ENCODE measurements at places on chromosomes 6 and 20.

GRCh38 chr6:43393602-43394001 is 24.2 kb upstream of the ZNF318 start:
- no peak for DNase-seq

- no peak for DNase-seq
These were observed 243.3 kb downstream of the NRN1 start for GRCh38 chr6:5763407-5763806.

DNA sequence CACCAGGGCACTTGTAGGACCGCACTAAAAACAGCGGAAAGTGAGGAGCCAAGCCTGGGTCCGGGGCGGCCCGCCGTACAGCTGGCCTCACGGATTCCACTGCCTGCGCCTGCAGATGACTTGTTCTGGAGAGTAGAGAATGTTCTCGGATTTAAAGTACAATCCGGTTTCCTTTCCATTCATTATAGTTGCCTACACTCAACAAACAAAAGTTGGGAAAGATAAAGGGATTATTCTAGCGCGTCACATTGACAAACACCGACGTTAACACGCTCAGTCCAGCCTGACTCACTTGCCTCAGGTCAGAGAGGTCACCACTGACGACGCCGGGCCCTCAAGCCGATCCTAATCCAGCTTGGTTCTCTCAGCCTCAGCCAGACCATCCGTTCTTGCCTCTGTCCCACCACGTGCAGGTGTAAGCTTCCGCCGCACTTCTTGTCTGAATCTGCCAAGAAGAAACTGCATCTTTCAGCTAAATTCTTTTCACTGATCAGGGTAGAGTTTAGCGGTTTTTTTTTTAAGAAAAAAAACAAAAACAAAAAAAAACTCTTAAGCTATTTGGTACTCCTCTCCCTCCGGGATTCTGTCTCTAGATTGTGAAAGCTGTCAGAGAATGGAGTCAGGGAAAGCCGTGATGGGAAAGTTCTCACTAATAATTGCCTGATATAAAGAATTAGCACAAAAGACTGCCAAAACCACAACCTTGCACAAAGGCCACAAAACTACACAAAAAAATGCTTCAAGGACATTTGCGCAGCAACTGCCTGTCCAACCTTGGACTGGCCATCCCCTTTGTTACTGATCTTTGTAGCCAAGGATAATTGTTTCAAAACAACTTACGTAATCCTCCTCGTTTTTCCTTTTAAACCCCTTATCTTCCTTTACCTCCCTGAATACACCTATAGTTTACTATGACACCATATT is 1.1 kb upstream of the PHF10 start:
- no peak for DNase-seq

DNA sequence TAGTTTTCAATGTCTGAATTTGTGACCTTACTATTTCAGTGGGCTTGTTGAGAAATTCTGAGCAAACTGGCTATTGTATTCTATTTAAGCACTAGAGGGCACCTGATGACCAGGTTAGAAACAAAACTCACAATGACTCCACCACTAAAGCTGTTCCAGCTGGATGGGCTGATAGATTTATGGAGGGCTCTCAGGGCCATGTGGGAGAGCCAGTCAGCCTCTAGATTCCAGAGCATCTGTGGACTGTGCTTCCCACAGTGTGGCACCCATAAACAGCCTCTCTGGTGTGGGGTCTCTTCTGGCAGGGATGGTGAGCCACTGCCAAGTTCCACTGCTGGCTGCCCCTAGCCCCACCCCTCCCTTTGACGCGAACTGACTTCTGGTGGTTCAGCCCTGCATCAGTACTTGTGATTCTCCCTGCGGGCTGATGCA is 29.2 kb downstream of the C6orf58 start:
- DNase-seq, result no peak

DNA sequence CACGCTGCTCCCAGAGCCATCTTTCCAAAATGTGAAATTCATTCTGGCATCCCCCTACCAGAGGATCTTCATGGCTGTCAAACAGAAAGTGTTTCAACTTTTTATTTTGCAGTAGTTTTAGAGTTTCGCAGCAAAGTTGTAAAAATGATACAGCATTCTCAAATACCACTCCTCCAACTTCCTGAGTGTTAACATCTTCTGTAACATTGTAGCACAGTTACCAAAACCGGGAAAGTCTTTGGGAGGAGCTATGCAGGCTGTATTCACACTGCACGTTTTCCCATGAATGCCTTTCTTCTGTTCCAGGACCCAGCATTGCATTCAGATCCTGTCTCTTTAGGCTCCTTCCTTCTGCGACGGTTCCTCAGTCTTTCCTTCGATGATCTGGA is 30.1 kb downstream of the CDYL start:
- no peak for DNase-seq

DNA sequence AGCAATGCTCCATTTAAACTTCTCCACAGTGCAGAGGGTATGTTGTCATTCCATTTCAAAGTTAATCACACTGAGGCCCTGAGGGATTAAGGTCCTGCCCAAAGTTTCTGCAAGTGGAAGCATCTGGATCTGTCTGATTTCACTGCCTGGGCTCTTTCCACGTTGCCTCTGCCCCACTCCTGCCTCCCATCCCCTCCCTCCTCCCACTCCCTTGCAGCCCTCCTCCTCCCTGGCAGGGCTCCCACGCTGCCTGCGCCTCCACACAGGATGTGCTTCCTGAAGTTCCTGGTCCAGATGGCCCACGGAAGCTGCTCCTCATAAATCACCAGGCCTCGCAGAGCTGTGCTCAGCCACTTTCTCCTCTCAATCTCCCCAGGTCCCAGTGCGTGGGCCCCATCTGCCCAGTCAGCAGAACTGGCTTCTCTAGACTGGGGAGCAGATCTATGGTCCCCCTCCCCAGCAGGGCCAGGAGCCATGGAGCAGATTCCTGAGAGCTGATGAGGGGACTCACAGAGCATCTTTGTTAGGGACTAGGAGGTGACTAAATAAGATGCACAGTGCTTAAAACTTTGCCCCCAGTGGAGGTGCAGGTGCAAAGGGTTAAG is 65.4 kb upstream of the MAFB start:
- no peak for DNase-seq

- DNase-seq, result no peak
These were observed 68.5 kb downstream of the PLEKHG1 start for GRCh38 chr6:150667977-150668716.

DNA sequence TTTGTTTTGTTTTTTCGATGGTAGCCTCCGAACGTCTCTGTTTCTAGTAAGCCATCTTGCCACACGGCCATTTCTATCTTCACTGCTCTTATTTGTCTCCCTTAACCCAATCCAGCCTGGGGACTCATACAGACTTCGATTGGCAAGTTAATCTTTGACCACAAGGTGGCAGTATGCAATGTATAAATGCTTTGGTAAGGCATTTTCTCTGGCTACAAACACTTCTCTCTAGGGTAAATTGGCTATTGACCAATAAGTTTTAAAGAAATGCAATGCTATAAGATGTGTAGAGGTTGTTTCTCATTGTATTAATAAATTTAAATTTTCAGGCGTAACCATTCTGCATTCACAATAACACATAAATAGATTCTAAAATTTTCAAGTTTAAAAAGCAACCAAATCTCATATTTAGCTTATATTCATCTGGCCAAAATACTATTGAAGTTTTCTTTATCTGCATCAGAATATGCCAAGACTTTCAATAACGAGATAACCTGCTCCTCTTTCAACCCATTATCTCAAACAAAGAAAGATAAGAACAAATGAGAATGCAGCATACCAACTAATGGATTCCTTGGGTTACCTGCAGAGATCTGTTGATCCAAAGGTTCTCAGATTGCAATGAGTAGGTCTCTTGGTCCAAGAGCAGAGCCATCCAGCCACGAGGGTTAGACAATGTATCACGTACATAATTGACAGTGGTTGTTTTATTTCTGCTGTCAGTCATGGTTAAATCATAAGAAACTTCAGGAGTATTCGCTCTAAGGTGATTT is 231.9 kb downstream of the PKHD1 start:
- no peak for DNase-seq

DNA sequence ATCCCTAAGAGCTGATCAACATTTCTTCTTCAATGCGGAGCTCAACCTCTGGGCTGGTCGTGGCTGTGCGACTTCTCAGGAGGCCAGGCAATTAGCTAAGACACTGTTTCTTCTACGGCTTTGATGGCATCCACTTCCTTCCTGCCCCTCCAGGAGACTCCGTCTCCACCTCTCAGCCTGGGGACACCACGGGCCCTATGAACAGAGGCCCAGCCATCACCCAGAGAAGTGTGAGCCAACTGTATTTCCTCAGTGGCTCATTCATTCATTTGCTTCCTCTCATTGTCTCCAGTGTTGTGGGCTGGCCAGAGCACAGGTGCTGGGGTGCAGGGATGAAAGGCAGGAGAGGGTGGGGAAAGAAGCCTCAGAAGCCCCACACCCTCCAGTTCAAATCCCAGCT is 51.8 kb upstream of the APCDD1L start:
- no peak for DNase-seq

DNA sequence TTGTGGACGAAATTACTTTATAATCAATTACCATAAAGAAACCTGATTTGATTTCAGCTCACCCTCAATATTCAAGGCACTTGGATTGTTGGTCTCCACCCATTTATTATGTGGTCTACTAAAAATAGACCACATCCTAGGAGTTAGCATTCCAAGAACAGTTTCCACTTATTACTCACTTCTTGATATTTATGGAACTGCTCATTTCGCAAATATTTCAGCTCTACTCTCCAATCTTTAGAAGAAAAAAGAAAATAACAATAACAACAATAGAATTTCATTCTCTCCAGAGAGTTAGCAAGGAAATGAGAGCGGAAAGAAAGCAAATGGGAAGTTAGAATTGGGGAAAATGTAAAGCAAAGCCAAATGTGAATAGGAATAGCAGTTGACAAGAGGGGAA is 26.2 kb upstream of the HDAC2 start:
- no peak for DNase-seq

GRCh38 chr20:3043322-3043721 is at the start of gene GNRH2:
GNRH2 (plus strand) TSS chr20:3043622; CDS start chr20:3044415, 793 bp downstream.
- DNase-seq, result no peak

DNA sequence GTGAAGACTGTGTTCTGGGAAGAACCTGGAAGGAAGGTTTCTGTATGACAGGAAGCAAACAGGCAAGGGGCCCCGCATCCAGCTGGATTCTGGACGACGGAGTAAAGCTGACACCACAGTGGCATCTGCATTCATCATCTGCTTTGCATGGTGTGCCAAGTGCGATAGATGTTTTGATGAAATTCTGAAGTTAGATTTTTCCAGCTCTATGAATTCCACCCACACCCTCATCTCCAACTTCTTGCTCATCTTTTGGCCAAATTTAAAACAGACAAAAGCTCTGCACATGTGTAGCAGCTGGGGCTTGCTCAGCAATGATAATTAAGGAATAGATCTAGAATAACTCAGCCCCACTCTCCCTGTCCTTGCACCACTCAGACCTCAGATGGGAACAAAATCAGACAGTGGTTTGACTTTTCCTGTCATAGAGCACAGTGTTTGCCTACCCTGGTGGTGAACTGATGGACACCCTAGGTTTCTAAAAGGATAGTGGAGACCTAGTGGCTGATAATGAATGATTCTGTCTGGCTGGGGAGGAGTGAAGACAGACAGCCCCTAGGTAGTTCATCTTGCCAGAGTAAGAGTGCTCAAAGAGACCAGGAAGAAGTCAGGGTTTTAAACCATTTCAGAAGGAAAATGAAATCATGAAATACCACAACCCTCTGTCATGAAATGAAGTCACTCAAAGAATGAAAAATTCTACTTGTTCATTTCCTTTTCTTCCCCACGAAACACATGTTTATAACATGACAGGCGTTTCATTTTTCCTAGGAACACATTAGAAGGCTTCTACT is 85.8 kb downstream of the BCAS1 start:
- no peak for DNase-seq

- no peak for DNase-seq
These were observed 110.5 kb downstream of the B3GAT2 start for GRCh38 chr6:70846207-70846835.

DNA sequence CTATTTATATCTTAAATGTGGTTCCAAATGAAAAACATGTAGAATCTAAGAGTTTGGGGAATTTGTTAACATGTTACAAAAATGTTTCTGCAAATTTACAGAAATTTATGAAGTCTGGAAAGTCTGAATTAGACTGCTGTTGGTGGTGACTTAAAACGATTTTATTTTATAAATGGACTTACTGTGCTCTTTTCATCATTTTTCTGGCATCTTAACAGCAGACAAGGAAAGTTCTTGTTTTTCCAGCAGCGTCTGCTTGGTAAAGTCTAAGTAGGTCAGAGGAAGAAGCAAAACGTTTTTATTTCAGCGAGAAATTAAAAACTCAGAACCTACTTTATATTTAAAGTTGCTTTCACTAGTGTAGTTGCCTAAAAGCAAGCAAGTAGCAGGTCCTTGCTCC is 48.6 kb upstream of the COL9A1 start:
- no peak for DNase-seq

- DNase-seq, result no peak
These were observed 21.3 kb upstream of the TLDC2 start for GRCh38 chr20:36854348-36855240.

DNA sequence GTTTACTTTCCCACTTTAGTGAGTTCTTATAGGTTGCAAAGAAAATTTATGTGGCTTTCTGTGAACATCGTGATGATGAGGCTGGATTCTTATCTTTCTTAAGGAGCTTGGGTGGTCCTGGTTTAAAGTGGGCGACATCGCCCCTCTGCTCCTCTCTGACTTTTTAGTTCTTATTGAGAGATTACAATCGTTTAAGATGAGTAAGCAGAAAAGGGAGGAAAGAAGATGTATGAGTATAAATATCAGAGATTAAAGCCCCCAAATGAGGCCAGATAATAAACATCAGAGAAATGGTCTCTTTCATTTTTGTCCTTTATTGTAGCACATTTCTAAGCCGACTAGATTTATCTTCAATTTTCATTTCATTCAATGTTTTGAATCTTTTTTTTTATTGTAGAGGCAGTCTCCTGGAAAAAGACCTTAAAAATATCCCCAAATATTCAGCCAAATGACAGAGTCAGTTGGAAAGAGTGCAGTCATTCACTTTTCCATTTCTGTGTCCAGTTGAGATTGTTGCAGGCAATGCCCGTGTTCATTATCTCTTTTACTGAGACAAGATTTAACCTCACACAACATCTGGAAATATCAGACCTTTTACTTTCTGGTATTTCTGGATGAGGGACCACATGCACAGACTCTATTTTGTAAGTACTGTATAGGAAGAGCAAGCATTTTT is 62.0 kb upstream of the PDE7B start:
- DNase-seq, result no peak

GRCh38 chr6:154058963-154059680 is 20.1 kb downstream of the OPRM1 start:
- no peak for DNase-seq

DNA sequence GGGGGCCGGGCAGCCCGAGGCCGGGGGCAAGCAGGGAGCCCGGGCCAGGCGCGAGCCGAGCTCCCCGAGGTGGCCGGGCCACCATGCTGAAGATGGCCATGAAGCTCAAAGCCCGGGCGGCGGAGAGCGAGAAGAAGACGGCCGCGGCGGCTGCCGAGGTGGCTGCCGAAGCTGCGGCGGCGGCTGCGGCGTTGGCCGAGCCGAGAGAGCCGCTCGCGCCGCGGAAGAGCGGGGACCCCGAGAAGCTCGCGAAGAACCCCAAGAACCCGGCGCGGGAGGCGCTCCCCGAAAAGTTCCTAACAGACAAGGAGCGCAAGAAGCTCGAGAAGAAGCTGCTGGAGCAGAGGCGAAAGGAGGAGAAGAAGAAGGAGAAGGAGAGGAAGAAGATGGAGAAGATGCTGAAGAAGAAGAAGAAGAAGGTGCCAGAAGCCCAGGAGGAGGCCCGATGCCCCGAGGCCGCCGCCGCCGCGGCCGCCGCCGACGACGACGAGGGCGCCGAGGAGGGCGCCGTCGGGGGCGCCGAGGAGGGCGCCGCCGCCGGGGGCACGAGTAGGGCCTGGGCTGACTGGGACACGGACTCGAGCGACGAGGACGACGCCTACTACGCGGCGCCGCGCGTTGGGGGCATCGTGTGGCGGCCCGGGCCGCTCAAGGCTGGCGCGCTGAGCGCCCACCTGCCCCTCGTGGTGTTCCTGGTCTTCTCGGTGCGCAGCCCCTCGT is 37.4 kb downstream of the GNAS start:
- DNase-seq, result no peak
